Inflammatory macrophage treated with lipopolysaccharide for 4 hours (primary cell): ENCODE measurements at places on chromosomes 1 and 21.

DNA sequence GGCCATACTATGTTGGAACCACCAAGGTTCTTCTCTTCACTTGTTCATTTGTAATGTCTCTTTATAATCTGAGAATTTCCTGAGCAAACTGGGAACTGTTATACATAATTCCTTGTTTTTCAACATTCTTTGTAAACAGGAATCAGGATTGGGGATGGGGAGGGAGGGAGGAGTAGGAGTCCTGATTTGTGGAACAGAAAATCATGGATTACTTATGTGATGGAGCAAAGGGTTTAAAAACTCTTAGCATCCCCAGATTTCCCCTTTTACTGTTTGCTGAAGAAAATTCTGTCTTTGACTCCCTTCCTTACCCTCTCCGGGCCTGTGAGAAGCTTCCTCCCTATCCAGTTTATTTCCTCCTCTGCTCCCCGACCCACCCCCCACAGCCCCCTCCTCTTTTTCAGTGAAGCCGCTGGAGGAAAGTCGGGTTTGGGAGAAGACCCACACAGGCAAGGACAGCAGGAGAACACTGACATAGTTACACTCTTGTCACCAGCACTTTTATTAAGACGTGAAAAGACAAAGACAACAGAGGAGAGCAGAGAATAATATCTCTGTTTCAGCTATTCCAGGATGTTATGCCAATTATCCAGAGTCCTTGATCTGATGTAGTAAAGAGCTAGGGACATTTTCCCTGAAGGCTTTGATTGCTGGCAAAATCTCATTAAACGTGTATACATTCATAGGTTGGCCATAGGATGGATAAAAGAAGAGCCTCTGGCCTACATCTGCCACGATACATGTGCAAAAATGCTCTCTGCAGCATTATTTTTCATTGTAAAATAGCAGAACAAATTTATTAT is 4.6 kb upstream of the NBPF1 start:
- no peak for DNase-seq

DNA sequence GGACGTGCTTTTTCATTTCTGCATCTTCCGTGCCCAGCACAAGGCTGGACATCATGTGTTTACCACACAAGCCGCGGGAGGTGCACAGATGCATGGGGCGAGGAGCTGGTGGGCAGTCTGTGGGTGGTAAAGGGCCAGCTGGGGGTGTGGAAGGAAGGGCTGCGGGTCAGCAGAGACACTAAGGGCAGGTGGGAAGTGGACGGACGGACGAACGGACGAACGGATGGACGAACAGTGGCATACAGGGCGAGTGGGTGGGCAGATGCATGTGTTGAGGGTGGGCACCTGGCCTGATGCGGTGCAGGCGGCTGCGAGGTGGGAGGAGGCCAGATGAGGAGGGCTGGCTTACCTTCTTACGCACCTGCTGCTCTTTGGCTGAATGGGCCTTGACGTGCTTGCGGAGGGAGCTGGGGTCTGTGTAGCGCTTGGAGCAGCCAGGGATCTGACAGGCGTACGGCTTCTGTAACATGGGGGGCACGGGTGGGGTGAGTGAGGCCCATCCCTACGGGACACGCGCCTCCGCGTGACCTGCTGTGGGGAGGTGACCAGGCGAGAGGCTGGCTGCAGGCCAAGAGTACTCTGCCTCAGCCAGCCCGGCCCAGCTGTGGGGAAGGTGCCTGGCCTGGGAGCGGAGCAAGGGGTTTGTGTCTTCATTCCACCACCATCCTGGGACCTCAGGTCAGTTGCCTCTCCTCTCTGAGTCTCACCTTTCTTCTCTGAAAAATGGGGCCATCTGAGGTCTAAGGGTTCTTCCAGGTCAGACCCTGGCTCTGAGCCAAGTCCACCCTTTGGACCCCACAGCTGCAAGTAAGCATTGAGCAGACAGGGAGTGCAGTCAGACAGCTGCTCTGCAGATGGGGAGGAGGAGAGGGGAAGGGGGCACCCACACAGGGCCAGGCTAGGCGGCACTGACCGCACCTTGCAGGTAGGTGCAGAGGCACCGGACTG is 65.5 kb downstream of the DMRTB1 start:
- DNase-seq: no peak

DNA sequence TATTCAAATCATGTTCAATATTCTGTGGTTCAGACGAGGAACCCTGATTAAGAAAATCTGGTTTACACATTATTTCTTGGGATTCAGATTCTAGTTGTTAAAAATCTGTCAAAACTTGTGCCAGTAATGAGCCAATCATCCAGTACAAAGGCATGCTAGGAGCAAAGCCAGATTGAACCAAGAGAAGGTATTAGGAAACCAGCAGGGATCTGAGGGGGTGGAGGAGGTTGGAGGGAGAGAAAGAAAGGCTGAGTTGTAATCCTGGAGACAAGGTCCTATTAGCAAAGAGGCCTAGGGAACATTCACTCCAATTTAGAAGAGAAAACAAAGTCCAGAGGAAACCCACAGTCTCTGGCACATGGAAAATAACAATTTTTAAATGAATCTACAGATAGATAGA is 352.9 kb downstream of the LTN1 start:
- no peak for DNase-seq

DNA sequence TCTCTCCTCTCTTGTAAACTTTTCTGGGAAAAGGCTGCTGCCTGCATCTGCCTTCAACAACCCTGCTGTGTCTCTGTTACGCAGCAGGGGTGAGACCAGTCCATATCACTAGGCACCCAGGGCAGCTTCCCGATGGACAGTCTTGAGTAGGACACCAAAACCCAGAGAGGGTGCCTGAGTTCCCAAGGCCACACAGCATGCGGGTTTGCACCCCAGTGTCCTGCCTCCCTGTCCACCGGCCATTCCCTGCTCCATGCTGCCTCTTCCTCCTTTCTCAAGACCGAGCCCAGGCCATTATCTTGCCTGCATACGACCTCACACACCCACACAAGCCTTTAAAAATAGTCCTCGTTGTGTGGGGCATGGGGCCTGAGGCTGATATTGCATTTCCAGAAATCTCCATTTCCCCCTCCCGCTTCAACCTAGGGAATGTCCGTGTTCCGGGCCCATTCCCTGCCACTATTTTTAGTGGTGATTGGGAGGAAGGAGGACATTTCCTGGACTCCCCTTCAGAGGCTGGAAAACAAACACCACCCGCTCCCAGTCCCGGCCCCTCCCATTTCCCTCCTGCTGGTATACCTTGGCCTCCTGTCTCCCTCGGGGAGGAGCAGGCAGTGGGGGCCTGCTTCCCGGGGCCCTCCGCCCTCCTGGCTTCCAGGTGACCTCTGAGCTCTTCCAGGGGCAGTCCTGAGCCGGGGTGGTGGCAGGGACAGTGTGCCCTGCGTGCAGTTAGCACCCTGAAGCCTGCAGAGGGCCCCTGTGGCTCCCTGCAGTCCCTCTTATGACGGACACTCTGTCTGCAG is 132.4 kb upstream of the TMEM51 start:
- no peak for DNase-seq

DNA sequence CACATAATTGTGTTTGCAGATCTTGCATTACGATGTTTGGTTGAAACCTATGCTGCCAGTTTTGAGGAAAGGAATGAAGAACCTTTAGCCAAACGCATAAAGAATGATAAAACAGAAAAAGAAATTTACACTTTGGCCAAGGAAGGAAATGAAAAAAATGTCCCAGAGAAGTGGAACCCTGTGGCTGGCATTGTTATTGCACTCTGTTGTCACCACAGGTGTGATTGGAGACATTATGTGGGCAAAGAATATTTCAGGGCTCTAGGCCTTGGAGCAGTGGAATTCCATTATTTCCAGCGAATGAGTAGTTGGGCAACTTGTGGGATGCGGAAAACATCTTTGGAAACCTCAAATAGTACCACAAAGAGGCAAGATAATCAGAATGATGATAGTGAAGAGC is 14.9 kb downstream of the TRMT13 start:
- DNase-seq: no peak

DNA sequence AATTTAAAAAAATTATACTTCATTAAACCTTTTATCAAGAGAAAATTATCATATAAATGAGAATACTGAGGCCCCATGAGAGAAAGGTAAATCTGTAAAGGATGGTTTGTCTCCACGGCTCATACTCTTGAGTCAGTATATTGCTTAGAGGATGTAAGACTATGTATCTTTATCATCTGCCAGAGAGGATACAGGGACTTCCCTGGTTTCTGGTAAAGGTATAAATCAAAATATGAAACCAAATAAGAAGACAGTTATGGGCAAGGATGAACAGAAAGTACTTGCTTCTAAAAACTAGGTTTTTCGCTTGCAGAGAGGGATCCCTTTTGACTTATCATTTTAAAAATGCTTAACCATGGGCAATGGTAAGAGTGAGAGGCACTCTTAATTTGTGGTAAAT is 112.4 kb downstream of the POU2F1 start:
- DNase-seq: no peak

GRCh38 chr1:173507847-173508209 is 30.7 kb downstream of the PRDX6 start:
- no peak for DNase-seq

GRCh38 chr1:37315371-37315846 is 159.0 kb upstream of the ZC3H12A start:
- no peak for DNase-seq

DNA sequence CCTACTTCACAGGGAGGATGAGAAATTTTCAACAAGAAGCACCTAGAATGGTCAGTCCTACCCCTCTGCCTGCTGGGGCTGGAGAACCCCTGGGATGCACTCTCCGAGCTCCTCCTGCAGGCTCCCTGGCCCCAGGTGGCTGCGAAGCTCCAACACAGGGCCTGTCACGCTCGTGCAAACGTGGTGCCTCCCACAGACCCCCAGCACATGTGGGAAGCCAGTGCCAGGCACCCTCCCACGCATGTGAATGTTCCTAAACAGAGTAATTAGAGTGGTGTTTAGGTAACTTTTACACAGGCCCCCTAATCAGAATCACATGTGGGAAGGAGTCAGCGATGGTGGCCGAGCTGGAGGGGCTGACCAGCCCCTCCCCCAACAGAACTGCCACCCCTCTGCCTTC is 28.4 kb downstream of the GLIS1 start:
- no peak for DNase-seq

DNA sequence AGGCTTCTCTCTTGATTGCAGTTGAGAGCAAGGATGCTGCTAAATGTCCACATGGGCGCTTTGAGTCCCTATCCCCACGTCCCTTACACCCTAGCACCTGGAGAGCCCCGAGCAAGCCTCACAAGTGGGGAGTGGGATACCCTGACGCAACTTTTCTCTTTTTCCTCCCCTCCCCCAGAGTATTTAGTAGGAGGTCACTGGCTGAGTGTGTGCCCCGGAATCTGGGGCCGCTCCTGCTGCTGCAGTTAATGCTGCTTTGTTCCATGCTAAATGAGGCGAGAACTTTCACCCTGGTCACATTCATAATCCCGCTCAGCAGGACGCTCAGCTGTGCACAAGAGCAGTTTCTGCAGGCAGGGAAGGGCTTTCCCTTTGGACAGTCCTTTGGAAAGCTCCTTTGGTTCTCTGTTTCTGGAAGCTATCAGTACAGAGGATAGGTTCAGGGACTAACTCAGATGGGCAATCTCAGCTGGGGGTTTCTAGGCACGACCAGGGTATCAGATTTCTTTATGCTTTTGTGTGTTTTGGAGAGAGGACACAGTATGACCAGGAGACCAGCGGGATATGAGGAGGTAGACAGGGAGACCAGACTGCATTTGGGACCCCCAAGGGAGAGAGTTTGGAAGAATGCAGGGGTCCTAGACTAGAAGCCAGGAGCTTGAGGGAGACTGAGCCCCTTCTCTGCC is 75.9 kb downstream of the NOS1AP start:
- DNase-seq: no peak

- no peak for DNase-seq
Measured at GRCh38 chr1:215287362-215287761, 204.8 kb downstream of the KCNK2 start.

DNA sequence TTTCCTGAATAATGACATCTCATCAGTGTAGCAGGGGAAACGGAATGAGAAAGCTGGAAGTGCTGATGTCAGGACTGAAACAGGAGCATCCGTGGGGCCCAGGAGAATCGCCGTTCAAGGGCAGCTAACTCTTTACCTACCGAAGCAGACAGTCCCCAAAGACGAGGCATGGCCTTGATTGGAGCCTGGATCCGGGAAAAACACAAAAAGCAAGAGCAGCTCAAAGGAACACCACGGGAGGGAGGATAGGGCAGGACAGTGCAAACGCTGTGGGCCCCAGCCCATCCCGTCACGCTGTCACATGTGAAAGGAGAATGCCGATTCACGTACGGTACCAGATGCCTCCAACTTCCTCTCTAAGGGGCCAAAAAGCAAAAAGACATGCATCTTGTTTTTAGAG is 34.9 kb downstream of the WNT9A start:
- DNase-seq: no peak

DNA sequence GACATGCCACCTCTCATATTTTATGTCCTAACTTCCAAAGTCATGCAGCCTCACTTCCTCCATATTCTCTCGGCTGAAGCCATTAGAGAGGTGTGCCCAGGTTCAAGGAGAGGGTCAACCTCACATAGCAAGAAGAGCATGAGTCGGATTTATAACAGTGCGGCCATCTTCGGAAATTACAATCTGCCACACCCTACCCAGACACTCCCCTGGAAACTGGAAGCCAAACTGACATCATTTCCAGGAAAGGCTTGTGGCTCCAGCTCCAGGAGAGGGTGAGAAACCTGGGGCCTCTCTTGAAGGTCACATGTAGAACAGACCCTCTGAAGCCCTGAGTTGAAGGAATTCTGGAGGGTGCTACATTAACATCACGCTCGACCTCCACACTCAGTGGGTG is 73.5 kb downstream of the RRAGC start:
- DNase-seq: no peak

DNA sequence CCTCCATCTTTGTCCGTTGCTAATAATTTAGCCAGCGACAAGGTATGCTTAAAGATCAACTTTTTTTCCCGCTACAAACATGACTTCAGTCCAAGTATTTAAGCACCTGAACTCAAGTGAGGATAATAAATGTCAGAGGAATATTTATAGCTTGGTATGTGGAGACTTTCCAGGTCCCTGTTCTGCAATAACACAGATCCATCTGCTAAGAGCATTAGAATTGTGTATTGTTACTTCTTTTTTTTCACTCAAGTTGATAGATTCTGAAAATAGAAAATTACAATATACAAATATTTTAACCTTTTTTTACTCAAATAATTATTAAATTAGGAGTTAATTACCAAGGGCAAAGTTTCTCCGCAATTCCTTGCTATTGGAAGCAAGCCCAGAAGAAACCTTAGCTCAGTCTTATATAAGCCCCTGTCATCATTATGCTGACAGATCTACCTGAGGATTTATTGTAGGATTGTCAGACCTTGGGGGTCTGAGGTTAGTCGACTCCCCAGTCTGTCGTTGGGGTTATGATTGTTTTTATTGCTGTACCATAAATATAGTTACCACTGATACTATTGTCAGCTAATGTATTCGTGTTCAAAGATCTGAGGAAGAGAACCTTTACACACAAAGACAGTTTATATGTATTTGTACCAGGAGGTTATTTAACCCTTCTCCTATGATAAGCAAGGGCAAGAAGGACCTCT is 337.9 kb downstream of the TBX15 start:
- DNase-seq: no peak

- DNase-seq: peak; percentile 82
Measured at GRCh38 chr1:63593303-63593885, at the start of gene PGM1. Gene PGM1 (plus strand): TSS chr1:63593411. CDS start chr1:63593489, 78 bp downstream.

GRCh38 chr1:228850141-228851100 is 115.1 kb downstream of the RHOU start:
- peak; percentile 78 for DNase-seq
